Progenitor cell of endocrine pancreas (in vitro differentiated cells): ENCODE measurements at places on chromosomes 12 and 14.

- DNase-seq, result no peak
These were observed 13.5 kb downstream of the DHRS7 start for GRCh38 chr14:60151715-60152114.

DNA sequence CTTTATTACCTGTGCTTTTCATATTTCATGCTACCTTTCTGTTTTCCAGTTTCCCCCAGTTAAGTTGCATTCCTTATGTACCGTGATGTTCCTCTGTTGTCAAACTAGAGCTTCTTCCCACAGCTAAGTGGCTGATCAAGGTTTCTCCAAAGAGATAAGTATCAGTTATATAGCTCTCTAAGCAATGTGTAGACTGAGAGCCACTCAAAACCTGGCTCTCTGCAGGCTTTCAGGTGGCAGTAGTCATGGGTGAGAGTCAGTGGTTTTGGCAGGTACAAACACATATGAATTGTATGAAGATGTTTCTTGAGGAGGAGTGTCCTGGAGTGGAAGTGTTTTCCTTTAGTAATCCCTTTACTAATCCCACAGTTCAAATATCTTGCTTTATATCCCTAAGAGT is 28.4 kb downstream of the TXNRD1 start:
- no peak for DNase-seq

DNA sequence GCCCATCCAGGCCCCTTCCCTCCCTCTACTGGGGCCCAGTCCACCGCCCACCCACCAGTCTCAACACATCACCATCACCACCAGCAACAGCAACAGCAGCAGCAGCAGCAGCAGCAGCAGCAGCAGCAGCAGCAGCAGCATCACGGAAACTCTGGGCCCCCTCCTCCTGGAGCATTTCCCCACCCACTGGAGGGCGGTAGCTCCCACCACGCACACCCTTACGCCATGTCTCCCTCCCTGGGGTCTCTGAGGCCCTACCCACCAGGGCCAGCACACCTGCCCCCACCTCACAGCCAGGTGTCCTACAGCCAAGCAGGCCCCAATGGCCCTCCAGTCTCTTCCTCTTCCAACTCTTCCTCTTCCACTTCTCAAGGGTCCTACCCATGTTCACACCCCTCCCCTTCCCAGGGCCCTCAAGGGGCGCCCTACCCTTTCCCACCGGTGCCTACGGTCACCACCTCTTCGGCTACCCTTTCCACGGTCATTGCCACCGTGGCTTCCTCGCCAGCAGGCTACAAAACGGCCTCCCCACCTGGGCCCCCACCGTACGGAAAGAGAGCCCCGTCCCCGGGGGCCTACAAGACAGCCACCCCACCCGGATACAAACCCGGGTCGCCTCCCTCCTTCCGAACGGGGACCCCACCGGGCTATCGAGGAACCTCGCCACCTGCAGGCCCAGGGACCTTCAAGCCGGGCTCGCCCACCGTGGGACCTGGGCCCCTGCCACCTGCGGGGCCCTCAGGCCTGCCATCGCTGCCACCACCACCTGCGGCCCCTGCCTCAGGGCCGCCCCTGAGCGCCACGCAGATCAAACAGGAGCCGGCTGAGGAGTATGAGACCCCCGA is 6.8 kb upstream of the RNU7-1 start:
- no peak for DNase-seq

DNA sequence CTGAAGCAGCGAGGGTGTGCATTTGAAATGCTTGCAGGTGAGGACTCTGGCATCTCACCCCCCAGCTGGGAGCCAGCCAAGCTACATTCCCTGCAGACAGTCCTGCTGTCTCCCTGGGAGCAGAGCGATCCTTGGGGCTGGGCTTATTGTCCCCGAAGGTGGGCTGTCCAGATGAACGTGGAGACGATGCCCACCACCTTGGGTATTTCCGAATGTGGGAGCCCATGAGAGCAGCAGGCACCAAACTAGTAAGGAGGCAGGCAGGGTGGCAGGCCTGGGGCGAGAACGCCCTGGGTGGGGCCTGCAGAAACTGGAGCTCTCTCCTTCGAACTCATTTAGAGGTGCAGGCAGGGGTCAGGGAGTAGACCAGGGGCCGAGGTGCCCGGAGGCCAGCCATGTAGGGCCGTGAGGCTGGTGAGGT is 18.5 kb downstream of the ZBTB42 start:
- no peak for DNase-seq

DNA sequence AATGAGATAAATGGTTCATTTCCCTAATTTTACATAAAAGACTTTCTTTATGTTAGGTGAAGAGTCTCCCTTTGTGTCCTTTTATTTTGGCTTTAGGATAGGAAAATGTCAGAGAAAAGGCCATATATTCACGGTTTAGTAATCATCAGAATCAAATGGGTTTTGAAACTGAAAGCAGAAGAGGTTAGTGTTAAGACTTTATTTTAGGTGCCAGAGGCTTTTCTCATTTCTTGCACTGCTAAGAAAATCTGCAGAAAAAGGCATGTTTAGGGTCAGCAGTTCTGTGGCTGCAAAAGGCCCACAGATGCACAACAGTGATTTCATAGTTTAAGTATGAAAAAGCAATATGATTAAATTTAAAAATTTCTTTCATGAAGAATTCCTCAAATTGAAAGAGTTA is 80.4 kb upstream of the SINHCAF start:
- no peak for DNase-seq

DNA sequence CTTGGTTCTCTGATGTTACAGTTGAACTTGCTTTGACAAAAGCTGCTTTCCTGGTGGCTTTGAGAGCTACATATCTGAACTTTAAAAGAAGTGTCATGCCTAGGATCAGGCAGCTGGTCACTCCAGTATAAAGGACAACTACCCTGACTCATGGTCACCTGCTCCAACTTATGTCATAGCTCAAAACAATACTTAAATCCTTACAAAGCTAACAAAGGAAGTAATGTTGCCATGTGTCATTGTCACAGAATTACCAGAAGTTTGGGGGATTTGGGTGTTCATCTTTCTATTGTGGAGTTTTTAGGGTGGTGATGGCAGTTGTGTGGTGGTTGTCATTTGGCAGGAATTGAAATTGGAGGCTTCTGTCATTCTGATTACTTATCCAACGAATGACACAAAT is 1.8 kb upstream of the TCP11L2 start:
- no peak for DNase-seq

DNA sequence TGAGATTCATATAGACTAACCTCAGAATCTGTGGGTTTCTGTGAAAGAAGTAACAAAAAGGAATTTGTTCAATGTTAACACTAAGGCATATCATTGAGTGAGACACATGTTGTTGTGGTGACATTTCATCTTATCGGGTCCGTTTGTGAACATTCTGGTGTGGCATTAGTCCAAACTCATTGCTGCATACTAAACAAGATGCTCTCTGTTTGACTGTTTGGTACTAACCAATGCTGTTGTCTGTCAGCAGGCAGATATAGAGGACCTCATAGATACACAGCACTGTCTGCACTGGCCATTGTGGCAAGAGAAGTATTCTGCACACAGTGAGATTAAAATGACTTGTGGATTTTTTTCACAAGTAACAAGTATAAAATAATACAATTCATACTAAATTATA is 41.2 kb downstream of the SLC25A21 start:
- DNase-seq, result no peak

- no peak for DNase-seq
These were observed 693.0 kb downstream of the LRFN5 start for GRCh38 chr14:42299692-42300091.

DNA sequence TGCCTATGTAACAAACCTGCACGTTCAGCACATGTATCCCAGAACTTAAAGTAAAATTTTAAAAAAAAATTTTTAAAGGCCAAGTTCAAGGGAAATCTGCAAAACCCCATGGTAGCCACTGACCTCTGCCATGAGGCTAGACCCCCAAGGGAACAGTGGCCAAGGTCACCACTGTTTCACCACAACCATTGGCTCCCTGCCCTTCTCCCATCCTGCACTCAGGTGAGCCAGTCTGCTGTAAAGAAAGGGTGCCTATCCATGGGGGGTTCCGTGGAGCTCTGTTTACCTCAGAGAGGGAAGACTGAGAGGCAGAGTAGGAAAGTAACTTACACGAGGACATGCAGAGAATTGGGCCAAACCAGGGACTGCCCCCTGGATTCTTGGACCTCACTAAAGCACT is 38.6 kb downstream of the VWF start:
- no peak for DNase-seq

GRCh38 chr14:22549981-22550673 is 38.9 kb downstream of the DAD1 start:
- DNase-seq, result no peak

DNA sequence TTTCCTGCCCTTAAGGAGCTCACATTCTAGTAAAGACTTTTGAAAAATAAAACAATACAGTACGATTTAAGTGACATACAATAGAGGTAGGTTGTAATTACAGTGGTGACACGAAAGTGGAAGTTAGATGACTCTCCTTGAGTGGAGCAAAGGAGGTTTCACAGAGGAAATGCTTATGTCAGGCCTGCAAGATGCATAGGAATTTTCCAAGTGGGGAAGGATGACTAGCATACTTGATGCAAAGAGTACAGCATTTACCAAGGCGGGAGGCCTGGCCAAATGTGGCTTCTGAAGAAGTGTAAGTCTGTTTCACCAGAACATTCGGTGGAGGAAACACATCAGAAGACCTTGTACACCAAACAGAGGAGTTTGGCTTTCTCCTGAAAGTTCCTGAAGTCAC is 55.2 kb downstream of the ERO1A start:
- DNase-seq, result no peak
